Articular chondrocyte of knee joint (primary cell): ENCODE measurements at places on chromosomes 12 and 14. TPM values are rescaled to one million over a fixed set of nuclear protein-coding genes. Genes with fewer than 3 reads are reported as not detected.

Gene GLIPR1L2
- 0.65 and 0.97 TPM in 2 replicates for total RNA-seq

Gene LRTM2
- not detected in 2 replicates for total RNA-seq

Gene DDN
- total RNA-seq: 0.11 and 0.13 TPM in 2 replicates

Gene KRT8
- total RNA-seq: 7.6 and 11.7 TPM in 2 replicates

Gene CDC42BPB
- total RNA-seq: 83.0 and 85.4 TPM in 2 replicates
